ENCODE measurements at places on chromosomes 13 and 19.
A peak's percentile ranks its signal among the peaks of the same experiment; 100 is the strongest.

DNA sequence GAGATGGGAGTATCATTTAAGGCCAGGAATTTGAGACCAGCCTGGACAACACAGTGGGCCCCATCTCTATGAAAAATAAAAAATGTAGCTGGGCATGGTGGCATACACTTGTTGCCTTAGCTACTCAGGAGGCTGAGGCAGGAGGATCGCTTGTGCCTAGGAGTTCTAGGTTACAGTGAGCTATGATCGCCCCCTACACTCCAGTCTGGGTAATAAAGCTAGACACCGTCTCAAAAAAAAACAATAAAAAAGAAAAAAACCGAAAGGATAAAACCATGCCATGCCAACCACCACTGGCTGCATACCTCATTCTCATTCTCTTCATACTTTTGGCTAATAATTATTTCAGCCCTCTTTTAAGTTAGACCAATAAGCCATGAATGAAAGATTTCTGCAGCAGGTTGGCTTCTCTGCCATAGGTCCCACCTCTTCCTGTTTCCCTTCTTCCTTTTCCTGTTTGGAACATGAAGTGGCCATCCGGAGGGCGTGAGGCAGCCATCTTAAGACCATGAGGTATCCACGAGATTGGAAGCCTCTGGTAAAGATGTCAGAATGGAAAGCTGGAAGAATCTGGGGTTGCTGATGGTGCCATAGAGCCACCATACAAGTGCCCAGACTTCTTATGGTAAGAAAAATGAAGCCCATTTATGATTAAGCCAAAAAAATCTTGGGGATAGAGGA lies 171.3 kb downstream of the CACNA1A start:
- no peak for DNase-seq

DNA sequence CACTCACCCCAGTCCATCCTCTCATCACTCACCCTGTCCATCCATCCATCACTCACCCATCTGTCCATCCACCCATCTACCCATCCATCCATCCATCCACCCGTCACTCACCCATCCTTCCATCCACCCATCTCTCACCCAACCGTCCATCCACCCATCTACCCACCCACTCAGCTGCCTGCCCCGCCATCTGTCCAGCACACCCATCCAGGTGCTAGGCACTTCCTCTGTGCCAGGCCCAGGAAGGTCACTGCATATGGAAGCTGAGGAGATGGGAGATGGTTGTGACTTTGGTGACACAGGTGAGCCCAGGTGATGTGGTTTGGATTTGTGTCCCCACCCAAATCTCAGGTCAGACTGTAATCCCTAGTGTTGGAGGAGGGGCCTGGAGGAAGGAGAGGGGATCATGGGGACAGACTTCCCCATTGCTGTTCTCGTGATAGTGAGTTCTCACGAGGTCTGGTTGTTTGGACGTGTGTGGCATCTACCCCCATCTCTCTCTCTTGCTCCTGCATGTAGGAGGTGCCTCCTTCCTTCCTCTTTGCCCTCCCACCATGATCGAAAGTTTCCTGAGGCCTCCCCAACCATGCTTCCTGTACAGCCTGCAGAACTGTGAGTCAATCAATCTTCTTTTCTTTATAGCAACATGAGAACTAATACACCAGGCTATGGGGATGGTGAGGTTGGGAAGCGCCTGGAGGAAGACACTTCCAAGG lies 15.9 kb upstream of the C13orf46 start:
- no peak for DNase-seq

GRCh38 chr19:47447470-47448359 lies 24.0 kb downstream of the SLC8A2 start:
- peak; percentile 95 for DNase-seq

GRCh38 chr13:36405151-36405550 lies 27.1 kb upstream of the CCNA1 start:
- no peak for DNase-seq

DNA sequence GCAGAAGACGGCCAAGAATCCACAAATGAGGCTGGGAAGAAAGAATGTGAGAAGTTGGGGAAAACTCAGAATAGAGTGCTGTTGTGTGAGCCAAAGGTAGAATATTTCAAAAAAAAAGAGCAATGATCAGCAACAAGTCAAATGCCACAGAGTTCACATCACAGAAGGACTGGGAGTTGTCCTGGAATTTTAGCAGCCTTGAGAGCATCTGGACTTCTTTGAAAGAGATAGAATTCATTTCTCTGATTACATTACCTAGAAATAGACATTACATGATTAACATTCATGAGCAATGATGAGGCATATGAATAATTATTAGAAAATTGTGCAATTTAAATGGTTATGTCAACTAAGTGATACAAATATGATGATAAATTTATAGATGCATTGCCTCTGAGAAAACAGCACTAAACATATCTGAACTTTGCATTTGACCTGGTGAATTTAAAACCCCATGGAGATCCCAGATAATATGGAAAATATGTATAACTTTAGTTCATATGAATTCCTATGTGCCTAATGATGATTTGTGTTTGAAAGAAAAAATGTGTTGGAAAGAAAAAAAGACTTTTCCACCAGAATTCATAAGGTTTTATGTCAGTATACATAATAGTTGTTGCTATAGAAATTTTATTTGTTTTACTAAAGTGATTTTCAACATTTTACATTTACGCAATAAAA lies 186.2 kb downstream of the POSTN start:
- DNase-seq = no peak

- peak; percentile 86 for DNase-seq
Measured at GRCh38 chr19:14432791-14433553, at the start of gene PKN1. Gene PKN1, plus strand, starts transcription at chr19:14433306. Its CDS starts 216 bp downstream, at chr19:14433522.

DNA sequence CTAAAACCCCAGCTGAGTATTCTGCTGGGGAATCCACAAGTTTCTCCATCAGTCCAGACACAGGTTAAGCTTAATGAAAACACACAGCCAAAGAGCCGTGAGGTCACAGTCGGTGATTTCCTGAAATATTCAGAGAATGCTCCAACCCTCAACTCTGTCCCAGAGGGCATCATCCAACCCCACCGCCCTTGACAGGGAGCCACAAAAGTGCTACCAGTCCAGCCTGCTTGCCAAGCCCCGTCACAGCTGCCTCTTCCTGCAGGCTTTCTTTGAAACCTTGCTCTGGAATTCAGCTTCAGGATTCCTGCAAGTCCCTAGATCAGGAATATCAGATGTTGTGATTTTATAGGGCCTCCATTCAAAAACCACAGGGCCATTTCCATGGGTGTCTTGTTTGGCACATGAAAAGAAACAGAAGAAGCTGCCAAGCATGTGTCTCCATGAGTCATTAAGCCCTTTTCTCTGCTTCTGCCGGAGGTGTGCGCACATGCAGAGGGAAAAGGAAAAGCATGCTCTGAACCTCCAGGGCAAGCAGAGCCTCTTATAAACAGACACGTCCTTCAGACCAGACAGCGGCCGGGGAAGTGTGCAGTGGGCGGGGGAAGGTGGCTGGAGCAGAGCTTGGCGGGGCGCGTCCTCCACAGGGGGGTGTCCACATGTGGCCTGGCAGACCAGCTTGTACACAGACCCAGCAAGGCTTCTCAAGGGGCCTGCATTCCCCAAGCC lies 164.7 kb downstream of the KATNAL1 start:
- DNase-seq = no peak

GRCh38 chr13:40060296-40061007 lies 405.0 kb downstream of the COG6 start:
- no peak for DNase-seq

DNA sequence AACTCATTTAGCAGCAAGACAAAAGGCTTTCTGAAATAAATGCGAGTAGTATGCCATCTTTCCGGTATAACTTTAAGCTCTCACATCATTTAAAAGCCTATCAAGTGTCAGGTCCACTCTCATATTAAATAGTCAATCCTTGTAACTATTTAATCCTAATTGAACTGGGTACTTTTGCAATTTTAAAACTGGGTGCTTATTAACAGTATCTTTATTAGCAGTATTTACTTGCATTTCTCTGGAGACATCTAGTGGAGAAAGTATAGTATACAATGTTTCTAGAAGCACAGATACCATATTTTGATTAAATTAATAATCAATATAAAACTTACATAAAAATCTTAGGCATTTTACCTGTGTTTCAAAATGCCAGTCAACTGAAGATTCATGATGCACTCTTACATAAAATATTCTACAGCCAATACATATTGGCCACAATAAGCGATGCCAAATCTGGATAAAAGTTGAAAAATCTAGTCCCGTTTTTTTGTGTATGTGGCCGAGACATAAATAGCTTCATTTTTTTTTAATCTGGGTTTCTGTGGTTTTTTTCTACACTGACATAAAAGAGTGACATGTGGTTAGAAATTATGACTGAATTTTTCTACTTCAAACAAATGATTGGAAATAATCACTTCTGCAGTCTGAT lies 4.3 kb upstream of the POSTN start:
- no peak for DNase-seq

- no peak for DNase-seq
Measured at GRCh38 chr13:80454245-80454644, 113.3 kb upstream of the SPRY2 start.

DNA sequence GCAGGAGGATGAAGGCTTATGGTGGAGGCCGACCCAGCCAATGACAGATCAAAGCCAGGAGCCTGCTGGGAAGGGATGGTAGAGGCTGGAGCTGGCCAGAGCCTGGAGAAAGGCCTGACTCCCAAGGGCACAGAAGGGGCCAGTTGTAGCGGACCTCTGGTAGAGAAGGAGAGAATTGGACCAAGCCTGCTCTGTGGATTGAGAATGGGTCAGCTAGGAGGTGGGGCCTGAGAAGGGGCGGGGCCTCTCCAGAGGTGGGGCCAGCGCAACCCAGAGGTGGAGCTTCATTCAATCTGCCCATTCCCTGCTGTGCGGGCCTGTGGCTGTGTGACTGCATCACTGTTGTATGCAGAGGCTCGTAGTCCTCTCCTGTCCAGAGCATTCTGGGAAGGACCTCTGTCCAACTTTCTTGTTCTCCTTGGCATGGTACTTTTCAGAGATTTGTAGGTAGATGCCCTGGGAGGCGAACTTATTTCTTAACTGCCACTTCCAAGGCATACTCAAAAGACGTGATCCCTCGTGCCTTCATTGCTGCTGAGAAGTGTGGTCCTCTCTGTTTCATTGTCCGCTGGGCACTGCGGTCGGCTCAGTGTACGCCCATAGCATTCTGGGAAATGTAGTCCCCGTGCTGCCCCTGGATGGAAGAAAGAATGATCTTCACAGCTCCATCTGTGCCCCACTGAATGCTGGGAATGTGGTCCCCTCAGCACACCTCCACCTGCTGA lies 6.7 kb downstream of the GRIN2D start:
- DNase-seq = peak; percentile 77

DNA sequence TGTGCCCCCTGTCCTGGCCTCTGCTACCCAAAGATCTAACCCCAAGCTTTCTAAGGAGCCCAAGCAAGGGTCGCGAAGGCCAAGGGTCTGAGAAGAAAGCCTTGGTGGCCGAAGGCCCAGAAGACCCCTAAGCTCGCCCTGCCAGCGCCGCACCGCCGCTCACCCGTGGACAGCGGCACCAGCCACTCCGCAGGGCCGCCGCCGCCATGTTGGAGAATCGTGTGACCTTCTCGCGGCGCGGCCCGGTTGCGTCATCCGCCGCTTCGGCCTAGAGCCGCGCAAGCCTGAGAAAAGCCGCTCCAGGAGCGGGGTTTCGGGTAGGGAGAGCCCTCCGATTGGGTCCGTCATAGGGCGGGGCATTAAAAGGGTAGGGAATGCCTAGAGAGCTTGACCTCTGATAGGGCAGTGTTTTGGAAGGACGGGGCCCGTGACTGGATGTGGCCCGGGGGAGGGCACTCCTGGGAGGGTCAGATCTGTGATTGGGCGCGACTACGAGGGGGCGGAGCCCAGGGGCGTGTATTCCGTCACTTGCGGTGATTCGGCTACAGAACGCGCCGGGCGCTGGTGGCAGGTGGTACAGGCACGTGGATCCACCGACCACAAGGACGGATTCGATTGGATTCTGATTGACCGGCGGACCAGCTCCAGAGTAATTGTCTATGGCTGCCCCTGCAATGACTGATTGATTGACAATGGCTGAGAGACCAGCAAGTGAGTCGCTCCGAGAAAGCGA lies at the start of gene TIMM44:
TSS of gene TIMM44 (minus strand) at position 223 of the 733 bp plus-strand sequence. CDS start at position 208, 15 bp downstream.
- peak; percentile 98 for DNase-seq

- DNase-seq = no peak
Measured at GRCh38 chr13:56189439-56189838, 951.3 kb upstream of the PRR20A start.

- DNase-seq = peak; percentile 70
Measured at GRCh38 chr19:33302974-33303790, 848 bp upstream of the CEBPA start.

- DNase-seq = no peak
Measured at GRCh38 chr13:106182404-106182803, 353.1 kb downstream of the EFNB2 start.

DNA sequence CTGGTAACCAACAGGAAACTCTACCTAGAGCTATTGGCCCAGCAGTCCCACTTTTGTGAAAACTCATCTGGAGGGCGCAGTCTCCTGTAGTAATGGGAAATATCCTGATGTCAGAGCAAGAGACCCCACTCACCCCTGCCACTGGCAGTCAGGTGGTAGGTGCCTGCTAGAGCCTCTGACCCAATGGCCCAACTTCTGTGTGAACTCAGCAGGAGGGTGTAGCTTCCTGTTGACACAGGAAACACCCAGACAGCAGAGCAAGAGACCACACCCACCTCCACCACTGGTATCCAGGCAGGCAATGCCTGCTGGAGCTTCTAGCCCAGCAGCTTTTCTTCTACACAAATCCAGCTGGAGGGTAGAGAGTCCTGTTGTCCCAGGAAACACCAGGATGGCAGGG lies 1176.8 kb upstream of the PRR20A start:
- no peak for DNase-seq

GRCh38 chr19:48989701-48990291 lies 3.3 kb downstream of the GYS1 start:
- no peak for DNase-seq

DNA sequence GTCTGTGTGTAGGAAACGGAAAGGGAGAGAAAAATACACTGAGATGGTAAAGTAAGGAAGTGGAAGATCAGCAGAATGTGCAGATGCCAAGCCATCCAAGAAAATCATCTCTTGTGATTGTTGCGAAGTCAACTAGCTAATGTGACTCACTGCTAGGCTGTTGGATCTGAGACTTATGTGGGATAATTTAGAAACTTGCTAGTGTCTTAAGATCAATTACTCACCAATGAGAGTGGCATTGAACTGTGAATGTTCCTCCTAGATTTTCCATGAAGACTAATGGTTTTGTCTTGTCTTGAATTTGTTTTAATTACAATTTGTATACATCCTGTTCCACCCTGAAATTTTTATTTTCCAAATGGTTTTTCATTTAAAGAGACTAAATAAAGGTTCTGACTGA lies 771.6 kb downstream of the EFNB2 start:
- no peak for DNase-seq

- DNase-seq = no peak
Measured at GRCh38 chr13:71096421-71096820, 770.6 kb downstream of the DACH1 start.

- no peak for DNase-seq
Measured at GRCh38 chr19:17202249-17202648, 12.9 kb upstream of the USE1 start.

DNA sequence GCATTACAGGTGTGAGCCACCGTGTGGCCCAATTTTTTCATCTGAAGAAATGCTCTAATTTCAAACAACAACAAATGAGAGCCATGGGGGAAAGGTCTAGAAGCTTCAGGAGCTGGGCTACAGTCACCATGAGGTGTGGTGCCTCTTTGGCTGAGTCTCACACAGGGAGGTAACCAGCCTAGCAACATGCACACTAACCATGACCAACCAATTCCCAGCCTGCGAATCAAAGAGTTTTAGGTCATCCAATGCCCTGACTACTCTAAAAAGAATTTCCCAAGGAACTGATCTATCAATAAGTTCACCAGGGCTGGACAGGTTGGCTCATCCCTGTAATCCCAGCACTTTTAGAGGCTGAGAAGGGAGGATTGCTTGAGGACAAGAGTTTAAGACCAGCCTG lies 29.9 kb downstream of the PBX4 start:
- no peak for DNase-seq

All from H1 (cell line).